ENCODE measurements at places on chromosomes 12 and 14.

DNA sequence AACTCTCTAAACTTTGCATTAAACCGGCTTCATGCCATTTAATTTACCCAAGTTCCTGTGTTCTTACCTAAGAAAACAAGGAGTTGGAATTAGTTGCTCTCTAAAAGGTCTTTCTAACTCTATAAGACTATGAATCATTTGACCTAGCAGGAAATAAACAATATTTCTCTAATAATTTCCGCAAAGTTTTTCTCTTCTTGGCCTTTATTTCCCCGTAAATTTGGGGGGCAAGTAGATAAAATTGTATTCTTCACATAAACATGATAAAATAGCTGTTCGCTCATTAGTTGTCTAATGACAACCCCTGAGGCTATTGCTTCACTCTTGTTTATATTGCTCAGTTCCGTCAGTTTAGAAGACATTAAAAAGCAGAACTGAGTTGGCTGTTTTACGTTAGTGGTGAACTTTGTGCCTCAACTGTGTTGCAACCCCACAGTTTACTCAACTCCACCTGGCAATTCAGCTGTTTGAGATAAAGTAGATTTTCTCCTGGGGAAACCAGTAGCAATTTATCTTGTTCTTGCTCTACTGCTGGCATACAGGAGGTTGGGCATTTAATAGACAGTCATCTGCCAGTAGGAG is 74.7 kb downstream of the BTG1 start:
- DNase-seq: no peak

- no peak for DNase-seq
These were observed 733 bp upstream of the PPFIBP1 start for GRCh38 chr12:27523305-27523641.

GRCh38 chr14:81157431-81157830 is 63.3 kb downstream of the GTF2A1 start:
- peak; percentile 37 for DNase-seq

GRCh38 chr14:23604675-23605170 is 26.1 kb upstream of the JPH4 start:
- DNase-seq: no peak

DNA sequence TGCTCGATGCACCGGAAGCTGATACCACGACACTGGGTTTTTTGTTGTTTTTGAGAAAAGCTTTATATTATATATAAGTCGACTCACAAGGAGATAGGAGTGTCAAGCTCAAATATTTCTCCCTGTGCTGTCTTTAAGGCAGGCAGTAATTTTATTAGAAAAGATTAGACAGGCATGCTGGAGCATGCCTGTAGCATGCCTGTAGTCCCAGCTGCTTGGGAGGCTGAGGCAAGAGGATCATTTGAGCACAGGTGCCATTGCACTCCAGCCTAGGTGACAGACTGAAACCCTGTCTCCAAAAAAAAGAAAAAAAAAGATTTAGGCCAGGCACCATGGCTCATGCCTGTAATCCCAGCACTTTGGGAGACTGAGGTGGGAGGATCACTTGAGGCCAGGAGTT is 51.8 kb downstream of the GNS start:
- no peak for DNase-seq

DNA sequence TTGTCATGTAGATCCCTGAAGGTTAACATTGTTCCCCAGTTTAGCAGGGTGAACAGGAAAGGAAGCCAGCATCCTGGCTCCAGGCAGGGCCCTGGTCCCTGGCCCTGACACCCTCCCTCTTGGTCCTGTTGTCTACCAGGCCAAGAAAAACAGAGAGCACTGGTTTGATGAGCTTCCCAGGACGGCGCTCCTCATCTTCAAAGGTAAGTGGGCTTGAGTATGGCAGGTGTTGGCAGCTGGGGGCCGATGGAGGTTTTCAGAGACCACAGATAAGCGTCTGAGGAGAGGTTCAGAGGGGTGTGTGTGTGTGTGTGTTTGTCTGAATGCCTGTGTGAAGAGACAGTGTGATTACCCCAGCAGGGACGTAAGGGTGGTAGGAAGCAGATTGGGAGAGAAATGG is 56.3 kb downstream of the SLC8B1 start:
- no peak for DNase-seq

DNA sequence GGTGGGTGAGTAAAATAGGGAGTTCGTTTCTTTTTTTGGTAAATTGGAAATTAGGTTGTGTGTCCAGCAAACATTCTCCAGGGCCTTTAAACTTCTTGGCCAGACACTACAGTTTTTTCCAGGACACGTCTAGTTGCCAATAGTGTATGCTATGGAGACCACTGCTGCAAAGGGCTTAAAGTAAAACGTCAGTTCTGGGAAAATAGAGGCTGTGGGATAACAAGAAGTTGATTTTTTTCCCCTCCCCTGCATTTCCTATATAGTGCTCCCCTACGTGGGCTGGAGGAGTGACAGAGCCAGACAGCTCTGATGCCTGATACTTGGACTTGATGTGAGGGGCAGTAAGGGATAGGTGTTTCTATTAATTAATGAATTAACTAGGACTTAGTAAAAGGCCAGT is 2.4 kb downstream of the ACVR1B start:
- DNase-seq: no peak

GRCh38 chr12:49019443-49020324 is 1.1 kb upstream of the PRKAG1 start:
- peak; percentile 61 for DNase-seq

GRCh38 chr14:53187921-53188463 is 34.9 kb upstream of the DDHD1 start:
- DNase-seq: peak; percentile 14

DNA sequence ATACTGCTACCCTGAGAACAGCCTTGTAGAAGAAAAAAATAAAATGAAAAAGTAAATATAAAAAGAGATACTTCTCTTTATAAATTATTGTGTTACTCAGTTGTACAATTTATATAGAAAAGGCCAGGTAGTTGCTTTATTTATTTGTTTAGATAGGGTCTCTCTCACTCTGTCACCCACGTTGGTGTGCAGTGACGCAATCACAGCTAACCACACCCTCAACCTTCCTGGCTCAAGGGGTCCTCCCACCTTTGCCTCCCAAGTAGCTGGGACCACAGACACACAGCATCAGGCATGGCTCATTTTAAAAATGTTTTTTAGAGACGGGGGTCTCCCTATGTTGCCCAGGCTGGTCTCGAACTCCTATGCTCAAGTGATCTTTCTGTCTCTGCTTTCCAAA is 175.4 kb upstream of the PZP start:
- no peak for DNase-seq

- no peak for DNase-seq
These were observed 12.8 kb downstream of the TUNAR start for GRCh38 chr14:95889236-95889979.

DNA sequence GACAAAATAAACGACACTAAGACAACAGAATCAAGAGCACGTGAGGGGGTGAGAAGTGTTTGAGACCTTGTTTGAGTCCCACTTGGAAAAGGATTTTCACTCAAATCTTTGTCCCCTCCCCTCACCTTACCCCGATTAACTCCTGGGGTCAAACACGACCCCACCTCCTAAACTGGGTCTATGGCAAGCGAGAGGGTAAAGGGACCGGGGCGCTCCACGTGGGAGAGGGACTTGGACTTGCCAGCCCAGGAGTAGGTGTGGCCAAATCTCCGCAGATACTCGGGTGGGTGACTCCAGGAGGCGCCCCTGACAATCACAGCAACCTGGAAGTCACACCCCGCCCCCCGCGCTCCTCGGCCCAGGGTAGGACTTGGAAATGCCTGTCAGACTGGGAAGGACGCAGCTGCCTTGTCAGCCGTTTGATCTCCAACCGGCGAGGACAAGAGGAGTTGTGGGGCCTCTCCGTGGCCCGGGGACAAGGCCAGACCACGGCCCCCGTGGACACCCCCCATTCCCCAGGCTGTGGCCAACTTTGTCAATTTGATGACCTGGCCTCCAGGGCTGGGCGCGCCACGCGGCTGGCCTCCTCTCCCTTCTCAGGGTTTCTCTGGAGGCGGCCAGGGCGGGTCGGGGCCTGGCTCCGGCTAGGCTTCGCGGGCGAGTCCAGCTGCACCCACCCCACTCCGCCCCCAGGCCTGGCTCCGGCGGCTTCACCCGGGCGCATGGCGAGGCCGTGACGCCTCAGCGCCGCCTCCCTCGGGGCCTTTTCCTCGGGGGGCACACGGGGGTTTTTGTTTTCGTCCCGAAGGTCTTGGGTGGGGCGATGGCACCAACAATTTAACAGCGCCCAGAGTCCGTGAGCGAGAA is 1.1 kb upstream of the BCL11B start:
- DNase-seq: peak; percentile 55

GRCh38 chr12:11758087-11758486 is 108.6 kb downstream of the ETV6 start:
- no peak for DNase-seq

GRCh38 chr14:99945732-99946651 is 119.2 kb upstream of the EVL start:
- no peak for DNase-seq

DNA sequence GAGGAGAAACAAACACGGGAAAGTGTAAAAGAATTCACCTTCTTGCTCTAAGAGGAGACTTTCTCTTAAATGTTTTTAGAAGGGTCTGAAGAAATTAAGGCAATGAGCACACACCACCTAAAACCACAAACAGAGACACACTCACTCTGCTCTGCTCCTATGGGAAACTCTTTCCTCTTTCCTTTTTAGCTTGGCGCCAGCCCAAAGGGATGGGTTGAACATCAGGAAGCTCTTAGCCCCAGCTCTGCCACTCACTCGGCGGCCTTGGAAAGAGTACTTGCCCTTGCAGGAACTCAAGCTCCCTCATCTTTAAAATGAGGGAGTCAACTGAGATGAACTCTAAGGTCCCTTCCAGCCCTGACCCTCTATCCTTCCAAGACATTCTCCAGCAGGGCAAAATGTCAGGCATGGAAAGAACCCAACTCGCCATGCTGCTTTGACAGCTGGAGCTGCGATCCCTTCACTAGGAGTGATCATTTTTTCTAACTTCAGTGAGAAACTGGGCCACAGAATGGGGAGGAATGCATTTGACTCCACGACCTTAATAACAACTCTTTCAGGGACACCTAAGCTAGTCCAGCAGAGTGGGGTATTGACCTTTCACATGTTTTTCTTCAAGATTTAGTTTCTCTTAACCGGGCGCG is 980 bp upstream of the RNASE8 start:
- DNase-seq: peak; percentile 69

Data from fibroblast of skin of abdomen (primary cell).